ENCODE measurements at places on chromosomes 12 and 14.
A peak's percentile ranks its signal among the peaks of the same experiment; 100 is the strongest.

DNA sequence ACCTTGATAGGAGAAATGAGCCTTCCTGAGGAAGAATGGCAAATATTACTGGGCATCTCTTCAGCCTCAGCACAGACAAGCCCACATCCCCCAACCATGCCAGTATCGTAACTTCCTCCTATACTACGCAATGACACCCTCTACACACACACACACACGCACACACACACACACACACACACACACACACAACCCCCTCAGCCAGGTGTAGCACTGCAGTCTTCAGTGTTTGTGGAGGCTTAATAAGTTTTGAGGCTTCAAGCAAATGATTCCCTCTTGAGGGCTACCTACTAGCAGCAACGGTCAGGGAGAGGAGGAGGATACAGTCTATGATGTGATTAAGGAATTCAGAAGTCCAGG, 1.6 kb downstream of the DGKA start:
- DNase-seq, result no peak

DNA sequence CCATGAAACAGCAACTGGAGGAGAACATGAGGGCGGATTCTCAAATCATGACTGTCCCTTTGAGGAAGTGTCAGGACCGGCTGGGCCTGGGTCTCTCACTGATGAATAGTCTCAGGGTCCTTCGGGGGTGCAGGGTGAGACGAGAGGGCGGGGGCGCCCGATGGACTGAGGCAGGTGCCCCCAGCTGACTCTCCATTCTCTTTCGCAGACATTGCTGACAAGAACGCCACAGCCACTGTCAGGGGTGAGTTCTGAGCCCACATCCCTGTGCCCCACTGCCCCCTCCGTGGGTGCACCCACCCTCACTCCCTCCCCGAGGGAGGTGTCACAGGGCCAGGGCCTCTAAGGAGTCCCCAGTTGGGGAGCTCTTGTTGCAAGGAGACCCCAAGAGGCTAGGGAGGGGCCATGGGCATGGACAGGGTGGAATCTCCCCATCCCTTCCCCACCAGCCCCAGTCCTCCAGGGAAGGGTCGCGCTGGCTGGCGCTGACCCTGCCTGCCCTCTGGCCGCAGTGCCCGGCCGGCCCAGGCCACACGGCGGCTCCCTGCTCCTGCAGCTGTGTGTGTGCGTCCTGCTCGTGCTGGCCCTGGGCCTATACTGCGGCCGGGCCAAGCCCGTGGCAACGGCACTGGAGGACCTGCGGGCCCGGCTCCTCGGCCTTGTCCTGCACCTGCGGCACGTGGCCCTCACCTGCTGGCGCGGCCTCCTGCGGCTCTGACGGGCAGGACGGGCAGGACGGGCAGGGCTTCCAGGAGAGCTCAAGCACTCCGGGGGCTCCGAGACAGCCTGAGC, 8.7 kb downstream of the C14orf180 start:
- DNase-seq, result no peak

DNA sequence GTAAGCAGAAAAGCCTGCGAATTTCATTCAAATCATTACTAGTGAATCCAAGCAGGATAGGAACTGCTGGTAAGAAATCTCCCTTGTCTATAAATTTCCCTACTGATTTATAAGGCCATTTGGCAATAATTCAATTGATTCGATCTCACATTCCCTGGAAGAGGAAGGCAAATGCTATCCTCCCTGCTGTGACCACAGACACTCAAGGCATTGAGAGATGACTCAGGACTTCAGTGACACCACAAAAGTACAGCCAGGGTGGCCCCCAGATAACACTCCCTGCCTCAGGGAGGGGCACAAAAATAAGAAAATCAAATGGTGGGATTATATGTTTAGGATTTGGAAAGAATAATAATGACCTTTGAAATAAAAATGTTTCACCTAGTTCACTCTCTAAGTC, 162.7 kb downstream of the GRIP1 start:
- no peak for DNase-seq

DNA sequence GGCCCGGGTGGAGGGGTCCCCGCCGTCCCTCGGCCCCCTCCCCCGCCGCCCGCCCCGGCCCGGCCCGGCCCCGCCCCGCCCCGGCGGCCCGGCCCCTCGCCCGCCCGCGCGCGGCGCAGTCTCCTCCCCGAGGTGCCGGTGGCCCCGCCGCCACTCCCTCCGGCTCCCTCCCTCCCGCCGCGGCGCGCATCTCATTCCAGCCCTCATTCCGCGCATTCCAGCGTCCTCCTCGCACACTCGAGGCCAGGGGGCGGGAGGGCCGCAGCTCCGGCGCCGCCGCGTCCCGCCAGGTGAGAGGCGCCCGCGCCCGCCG, at the start of gene TEAD4:
TSS of gene TEAD4 (plus strand) at position 206 of the 313 bp plus-strand sequence.
- peak; percentile 6 for DNase-seq

- no peak for DNase-seq
Observed at GRCh38 chr12:128055567-128055966, 211.4 kb upstream of the TMEM132C start.
